Type B pancreatic cell (in vitro differentiated cells): ENCODE measurements at places on chromosomes 11 and 22.
A peak's percentile ranks its signal among the peaks of the same experiment; 100 is the strongest.

GRCh38 chr22:35330258-35330861, 30.7 kb downstream of the TOM1 start:
- DNase-seq = no peak

- DNase-seq = no peak
Observed at GRCh38 chr11:128745311-128746136, 51.7 kb downstream of the FLI1 start.

DNA sequence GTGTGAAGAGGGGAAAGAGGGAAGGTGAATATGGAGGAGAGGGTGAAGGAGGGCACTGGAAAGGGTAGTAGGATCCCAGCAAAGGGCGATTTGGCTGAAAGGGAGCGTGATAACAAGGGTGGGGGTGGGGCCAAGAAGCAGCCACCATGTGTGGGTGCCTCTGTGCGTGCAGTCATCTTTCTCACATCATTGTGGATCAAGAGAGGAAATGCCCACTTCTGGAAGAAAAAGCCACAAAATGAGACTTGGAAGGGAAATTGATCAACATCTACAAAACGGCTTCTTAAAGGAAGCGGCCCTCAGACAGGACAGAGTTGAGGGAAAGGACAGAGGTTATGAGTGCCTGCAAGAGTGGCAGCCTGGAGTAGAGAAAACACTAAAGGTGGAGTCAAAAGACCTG, 1.2 kb upstream of the CXCR5 start:
- no peak for DNase-seq

DNA sequence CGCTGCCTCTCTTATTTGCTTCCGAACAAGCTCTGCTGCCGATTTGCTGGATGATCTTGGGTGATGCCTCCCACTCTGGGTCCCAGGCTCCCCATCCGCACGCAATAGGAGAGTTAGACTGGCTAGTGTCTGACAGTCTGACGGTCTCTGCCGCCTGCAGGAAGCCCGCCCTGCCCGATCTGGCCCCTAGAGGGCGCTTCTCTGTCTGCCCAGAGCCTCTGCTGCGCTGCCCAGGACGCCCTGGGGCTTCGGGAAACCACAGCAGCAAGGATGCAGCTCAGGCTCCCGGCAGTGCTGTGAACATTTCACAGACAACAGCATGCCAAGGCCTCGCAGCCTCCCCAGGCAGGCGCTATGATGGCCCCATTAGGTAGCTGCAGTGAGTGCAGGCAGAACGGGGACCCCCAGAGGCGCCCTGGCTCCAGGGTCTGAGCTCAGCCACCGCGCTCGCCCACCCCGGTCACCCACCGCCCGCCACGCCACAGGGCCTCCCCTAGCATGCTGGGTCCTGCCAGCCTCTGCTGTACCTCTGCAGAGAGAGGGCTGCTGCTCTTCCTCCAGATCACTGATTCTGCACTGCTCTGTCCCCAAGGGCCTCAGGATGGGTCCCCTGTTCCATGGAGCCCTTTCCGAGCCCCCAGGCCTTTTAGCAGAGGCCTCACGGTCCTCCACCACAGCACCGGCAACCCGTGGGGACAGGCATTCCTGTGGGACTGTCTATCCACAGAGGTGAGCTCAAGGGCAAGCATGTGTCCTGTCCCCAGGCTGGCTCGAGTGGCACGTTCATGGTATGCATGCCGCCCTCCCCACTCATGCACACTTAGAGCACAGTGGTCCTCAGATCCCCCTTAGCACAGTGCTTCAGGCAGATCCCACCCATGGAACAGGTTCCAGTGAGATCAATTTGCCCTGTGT, 4.3 kb upstream of the BAIAP2L2 start:
- DNase-seq = peak; percentile 91

- DNase-seq = no peak
Observed at GRCh38 chr22:35214968-35215367, 42.3 kb upstream of the HMGXB4 start.

GRCh38 chr11:10943968-10944367, 86.1 kb upstream of the ZBED5 start:
- no peak for DNase-seq

DNA sequence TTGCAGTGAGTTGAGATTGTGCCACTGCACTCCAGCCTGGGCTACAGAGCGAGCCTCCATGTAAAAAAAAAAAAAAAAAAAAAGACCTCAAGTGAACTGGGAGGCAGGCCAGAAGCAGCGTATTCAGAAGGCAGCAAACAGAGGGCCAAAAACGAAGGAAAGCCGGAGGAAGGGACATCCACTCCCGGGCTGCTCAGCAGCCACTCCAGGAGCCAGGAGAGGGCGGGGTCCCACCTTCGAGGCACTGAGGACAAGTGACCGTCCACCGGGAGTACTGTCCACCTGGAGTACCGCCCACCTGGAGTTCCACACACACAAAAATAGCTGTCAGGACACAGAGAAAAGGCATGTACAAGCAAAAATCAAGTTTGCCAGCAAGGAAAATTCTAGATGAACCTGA, 5.5 kb downstream of the TOLLIP start:
- peak; percentile 58 for DNase-seq

DNA sequence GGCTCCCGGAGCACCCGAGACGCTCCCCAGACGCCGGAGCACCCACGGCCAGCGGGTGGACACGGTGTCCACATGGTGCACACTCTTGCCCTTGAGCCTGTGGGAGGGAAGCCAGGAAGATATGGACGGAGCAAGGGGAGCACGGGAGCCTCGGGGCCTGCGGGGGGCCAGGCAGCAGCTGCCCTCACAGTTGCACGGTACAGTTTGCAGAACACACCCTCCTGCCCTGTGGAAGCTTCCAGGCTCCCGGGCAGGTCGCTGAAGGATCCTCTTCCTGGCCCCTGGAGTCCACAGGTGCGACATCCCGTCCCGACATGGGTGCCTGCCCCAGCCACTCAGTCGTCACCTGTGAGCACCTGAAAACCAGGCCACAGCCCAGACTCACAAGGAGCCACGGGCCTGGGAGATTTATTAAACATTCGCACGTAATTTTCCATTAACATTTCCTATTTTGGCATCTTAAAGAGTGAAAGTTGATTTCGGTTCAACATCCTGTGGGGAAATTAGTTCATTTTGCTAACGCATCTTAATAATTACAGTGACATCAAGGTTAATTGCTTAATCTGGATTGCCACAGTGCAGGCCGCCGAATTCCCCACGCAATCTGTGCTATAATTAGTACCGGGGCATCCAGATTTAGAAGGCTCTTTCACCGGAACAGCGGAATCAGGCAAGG, 253.3 kb downstream of the BRD1 start:
- DNase-seq = peak; percentile 50

DNA sequence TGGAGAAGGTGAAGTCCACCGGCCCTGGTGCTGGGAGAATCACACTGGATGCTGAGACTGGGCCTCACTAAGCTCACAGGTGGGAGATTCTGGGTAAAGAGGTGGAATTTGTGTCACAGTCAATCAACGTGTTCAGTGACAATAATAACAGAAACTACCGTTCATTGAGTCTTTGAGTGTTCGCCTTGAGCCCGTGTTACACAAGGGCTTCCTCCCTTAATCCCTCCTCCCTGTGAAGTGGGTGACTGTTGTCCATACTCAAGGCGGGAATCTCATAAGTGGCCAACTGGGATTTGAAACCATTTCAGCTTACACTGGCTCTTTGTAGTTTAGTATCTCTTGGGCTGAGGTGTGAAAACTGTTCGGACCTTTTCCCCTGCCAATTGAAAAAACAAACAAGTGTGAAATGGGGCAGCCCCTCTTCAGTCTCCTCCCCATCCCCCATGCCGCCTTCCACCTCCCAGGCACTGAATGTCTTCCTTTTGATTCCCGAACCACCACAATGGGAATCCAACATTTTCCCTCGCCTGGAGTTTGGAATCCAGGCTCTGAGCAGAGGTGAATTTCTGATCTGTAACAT, 502.4 kb downstream of the MIAT start:
- no peak for DNase-seq

GRCh38 chr11:110177086-110177456, 83.9 kb downstream of the ZC3H12C start:
- DNase-seq = no peak

GRCh38 chr11:43898574-43898973, 17.9 kb downstream of the ALKBH3 start:
- DNase-seq = no peak

DNA sequence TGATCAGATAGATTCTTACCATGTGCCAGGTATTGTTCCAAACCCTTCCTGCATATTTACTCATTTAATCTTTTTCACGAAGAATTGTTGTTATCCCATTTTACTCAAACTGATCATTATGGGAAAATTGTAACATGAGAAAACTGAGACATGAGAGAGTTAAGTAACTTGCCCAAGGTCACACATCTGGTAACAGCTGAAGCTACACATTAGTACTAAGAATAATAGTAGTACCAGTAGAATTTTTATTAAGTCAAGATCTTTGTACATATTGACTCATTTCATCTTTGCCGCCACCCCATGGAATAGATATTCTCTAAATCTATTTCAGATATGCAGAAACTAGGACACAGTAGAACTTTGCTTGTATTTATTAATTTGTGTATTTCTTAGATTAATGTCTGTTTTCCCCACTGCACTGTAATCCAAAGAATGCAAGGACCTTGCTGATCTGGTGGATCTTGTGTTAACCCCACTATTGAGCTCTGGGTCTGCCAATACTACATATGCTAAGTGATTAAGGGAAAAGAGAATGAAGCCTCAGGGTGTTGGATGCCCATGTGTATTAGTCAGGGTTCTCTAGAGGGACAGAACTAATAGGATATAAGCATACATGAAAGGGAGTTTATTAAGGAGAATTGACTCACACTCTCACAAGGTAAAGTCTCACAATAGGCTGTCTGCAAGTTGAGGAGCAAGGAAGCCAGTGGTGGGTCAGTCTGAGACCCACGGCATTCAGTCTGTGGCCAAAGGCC, 72.8 kb downstream of the PARVA start:
- DNase-seq = no peak

DNA sequence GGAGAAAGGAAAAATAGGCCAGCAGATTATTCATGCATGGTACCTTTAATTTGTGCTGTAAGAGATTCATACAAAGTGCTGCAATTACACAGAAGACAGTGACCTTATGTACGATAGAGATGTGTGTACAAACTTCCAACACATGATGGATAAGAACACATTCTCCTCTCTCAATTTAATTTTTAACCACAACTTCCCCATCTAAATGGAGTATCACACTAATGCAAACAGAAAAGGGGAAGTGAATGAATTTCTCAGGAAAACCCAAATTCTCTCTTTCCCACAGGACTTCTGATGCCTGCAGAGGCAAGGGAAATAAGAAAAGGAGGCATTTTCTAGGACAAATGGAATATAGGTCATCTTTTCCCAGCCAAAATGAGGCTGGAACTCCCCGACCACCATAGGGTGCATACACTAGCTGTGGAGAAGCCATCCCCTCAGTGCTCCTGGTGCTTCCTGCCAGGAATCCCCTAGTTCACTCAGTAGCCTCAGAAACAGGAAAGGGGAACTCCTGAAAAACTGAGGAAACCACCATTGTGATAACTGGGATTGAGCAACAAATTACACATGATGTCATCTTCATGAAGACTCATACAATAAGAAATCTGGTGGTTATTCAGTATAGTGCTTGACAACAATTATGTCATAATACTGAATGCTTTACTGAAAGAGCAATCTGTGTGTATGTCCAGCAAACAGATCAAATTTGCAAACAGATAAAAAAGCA, 22.4 kb downstream of the MMP10 start:
- no peak for DNase-seq

GRCh38 chr22:40766956-40767355, 52.2 kb downstream of the SLC25A17 start:
- no peak for DNase-seq

DNA sequence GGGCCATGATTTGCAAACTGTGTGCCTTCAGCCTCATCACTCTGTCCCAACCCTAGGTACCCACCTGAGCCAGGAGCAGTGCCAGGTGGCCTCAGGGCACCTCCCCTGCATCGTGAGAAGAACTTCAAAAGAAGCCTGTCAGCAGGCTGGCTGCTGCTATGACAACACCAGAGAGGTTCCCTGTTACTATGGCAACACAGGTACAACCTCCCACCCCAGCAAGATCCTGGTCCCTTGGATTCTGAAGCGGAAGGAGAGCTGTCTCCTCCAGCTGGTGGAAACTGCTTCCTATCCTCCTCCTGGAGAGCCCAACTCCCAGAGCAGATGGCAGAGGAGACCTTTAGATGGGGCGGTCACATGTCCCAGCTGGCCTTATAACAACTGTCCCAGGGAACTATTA, 2.9 kb downstream of the ZP1 start:
- DNase-seq = no peak

DNA sequence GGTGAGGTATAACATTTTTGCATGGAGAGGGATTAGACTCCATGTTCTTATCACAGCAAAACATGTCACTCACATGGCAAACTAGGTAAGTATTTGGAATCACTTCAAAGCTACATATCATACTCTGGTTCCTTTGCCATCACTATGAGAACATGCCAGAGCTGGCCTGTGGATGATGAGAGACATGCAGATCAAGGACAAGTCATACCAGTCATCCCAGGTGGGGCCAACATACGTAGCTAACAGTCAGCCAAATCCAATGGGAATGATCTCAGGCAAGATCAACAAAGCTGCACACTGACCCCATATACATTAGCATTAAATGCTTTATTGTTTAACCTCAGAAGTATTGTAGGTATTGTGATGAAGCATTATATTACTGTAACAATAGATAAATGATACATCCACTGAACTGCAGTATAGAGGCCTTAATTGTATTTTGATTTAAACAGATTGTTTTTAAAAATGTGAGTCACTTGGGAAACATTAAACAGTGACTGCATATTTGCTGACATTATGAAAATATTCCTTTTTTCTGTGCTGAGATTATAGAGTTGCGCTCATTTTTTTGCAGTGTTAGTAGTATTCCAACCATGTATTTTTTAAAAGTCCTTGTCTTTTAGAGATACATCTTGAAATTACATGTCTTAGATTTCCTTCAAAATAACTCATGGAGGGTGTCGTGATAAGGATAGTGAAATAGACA, 37.3 kb upstream of the ARL14EP start:
- no peak for DNase-seq

GRCh38 chr11:16946477-16947282, 67.5 kb downstream of the PLEKHA7 start:
- DNase-seq = no peak

GRCh38 chr22:44567846-44568493, 69.9 kb upstream of the RTL6 start:
- peak; percentile 36 for DNase-seq

- no peak for DNase-seq
Observed at GRCh38 chr11:29019960-29020683, 911.9 kb downstream of the METTL15 start.

DNA sequence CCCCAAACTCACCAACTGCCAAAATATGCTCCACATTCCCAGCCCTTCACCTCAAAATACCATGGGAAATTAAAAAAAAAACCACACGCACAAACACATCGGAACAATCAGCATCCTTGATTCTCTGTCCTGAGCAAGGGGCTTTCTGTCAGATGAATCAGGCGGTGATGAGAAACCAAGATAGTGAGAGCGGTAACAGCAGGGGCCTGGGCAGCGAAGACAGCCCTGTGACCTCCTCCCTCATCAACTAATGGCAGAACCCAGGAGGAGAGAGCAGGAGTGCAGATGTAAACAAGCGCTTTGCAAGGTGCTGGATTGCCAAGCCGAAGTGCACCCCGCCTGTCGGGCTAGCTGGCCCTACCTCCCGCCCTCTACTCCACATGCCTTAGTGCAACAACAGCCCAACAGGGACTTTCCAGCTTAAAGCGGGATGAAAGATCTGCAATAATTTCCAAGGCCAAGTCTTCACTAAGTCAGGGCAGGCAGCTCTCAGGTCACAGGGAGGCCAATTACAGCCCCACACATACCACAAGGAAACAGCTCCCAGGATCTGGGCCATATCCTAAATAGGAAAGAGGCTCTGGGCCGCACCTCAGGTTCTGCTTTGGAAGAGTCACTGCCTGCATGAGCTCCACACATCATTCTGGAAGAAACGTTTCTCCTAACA, 72.2 kb upstream of the BID start:
- DNase-seq = no peak

GRCh38 chr11:69374110-69374945, 80.4 kb downstream of the MYEOV start:
- DNase-seq = peak; percentile 66
